ENCODE measurements at places on chromosomes 2 and 18.

- no peak for DNase-seq
Observed at GRCh38 chr2:147760984-147761383, 83.8 kb upstream of the ACVR2A start.

GRCh38 chr2:36710858-36711515 lies 14.5 kb downstream of the VIT start:
- no peak for DNase-seq

GRCh38 chr18:13281406-13281805 lies 62.8 kb downstream of the LDLRAD4 start:
- DNase-seq, result no peak

DNA sequence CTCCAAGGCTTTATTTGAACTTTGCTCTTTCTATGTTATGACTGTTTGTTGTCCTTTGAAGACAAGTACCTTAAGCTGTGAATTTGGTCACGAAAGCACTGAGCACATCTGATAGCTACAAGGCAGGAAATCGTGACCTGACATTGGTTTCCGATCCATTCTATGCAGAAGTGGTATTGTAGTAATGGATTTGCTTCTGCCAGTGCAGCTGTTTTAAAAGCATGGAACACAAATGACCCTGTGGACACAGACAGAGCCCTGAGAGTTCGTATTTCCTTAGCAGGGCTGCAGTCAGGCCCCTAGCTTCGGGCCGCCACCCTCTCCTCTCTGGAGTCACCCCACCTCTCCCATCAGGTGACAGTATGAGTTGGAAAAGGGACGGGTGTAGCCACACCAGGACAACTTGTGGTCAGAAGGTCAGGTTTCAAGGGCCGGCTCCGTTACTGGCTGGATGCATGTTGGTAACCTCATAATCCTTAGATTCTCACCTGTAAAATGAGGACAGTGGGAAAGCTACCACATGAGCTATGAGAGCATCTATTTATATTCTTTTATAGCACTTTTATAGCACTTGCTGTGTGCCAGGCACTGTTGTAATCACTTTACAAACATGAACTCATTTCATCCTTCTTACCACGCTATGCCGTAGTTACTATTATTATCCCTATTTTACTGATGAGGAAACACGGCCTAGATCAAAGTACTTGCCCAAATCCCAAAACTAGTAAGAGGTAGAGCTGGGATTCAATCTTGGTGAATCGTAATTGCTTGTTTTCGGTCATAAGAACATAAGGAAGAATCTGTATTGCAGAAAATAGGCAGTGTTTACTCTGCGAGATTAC lies 70.2 kb downstream of the SPATS2L start:
- no peak for DNase-seq

GRCh38 chr2:157751462-157752058 lies 122.9 kb upstream of the ACVR1C start:
- peak; percentile 29 for DNase-seq

DNA sequence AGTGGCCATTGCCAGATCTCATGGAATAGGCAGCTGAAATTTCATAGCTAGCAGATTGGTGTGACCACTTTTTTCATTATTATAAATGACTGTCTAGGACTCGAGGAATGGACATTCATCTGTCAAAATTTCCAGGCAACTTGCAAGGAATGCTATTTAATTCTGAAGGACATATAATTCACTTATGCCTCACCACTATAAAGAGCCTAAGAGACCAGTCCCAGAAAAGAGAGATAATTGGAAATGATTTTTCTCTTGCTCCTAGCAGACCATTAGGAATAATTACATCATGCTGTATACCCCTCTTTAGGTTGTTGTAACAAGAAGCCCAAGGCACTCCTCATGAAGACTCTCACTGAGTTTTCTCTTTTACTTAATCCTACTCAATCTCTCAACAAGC lies 557.4 kb upstream of the RAB6C start:
- DNase-seq, result no peak

DNA sequence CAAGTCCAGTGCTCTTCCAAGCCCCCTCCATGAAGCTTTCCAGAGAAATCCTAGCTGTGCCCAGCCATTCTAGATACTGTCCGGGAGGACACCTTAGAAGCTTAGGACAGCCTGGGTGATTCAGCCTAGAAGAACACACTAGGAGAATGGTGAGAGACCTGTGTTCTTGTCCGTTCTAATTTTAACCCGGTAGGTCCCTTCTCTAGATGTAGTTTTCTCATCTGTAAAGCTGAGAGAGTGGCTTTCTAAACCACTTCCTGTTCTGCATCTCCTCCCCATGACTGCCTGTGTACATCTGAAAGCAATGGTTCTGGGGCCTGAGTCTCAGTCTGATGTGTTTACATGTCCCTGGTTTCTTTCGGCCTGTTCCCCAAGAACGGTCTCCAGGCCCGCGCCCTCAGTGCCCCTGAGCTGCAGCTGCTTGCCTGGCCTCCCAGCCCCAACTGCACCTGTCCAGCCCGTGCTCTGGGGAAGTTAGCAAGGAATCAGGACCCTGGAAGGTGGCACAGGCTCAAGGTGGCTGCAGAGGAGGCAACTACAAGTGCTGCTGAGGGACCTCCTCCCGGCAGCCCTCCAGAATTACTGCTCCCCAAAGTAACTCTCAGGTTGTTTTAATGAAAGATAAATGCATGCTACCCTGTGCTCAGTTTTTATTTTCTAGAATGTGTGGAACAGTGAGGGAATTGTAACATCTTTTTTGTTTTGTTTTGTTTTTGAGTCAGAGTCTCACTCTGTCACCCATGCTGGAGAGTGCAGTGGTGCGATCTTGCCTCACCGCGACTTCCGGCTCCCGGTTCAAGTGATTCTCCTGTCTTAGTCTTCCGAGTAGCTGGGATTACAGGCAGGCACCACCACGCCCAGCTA lies 105.9 kb downstream of the LBH start:
- peak; percentile 46 for DNase-seq

DNA sequence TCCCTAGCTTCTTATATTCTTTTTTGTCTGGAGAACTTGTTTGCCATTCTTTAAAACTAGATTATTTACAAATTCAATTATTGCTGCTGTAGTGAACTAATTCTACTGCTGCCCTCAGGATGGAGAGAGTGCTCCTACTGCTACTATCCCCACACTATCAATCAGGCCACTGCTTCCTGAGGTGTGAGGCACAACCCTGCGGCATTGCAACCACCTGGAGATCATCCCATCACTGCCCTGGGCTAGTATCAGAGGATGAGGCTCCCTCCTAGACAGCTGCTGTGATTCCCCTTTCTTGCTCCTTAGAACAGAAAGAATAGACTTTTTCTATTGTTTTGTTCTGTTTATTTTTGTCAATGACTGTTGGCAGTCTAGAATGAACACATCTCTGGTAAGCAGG lies 146.6 kb downstream of the CDH19 start:
- no peak for DNase-seq

DNA sequence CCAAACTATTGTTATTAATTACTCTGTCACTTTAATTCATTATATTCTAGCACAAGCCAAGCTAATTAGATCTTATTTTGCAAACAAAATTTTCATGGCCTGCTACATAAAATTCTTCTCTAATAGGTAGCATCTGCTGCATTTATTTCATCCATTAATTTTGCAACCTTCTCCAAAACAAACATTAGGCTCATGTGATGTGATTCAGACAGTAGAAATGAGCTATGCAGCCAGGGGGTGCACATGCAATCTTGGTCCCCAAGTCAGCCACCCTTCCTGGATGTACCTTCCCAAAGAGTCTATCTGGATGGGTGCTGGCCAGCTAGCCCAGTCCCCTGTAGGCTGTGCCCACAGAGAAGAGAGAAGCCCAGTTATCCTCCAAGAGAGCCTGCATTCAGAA lies 242.1 kb upstream of the OSR1 start:
- no peak for DNase-seq

GRCh38 chr2:21461754-21462240 lies 338.0 kb downstream of the TDRD15 start:
- no peak for DNase-seq

GRCh38 chr2:158530829-158531228 lies 74.1 kb downstream of the PKP4 start:
- DNase-seq, result no peak
